ENCODE measurements at places on chromosomes 1 and 21. TPM values are rescaled to one million over a fixed set of nuclear protein-coding genes. Genes with fewer than 3 reads are reported as not detected.

ADORA3 gene
- not detected for total RNA-seq

HTR1D gene
- 16.5 TPM for total RNA-seq

ABCA4 gene
- total RNA-seq: 0.04 TPM

LRIF1 gene
- 25.8 TPM for total RNA-seq

C1orf105 gene
- total RNA-seq: not detected

PLEKHN1 gene
- total RNA-seq: 4.2 TPM

ODF2L gene
- total RNA-seq: 8.5 TPM
